Adipocyte (in vitro differentiated cells): ENCODE measurements at places on chromosomes 4 and X.

DNA sequence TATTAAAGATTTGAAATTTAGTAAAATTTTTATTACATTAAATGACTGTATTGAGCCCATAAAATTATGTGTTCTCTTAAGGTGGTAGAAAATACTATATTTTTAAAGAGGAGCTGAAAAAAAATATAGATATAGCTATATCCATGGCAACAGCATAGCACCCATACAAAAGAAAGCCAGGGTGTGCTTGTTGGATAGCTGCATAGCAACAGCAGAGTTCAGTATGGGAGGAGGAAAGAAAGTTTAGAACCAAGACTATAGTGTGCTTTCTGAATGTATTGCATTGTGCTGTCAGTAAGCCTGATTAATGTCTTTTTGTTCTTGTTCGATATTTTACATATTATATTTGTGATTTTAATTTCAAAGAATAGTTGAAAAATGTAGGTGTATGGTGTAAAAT, 78.4 kb downstream of the GRID2 start:
- no peak for DNase-seq

GRCh38 chr4:16334601-16335000, 108.3 kb upstream of the TAPT1 start:
- DNase-seq, result no peak

DNA sequence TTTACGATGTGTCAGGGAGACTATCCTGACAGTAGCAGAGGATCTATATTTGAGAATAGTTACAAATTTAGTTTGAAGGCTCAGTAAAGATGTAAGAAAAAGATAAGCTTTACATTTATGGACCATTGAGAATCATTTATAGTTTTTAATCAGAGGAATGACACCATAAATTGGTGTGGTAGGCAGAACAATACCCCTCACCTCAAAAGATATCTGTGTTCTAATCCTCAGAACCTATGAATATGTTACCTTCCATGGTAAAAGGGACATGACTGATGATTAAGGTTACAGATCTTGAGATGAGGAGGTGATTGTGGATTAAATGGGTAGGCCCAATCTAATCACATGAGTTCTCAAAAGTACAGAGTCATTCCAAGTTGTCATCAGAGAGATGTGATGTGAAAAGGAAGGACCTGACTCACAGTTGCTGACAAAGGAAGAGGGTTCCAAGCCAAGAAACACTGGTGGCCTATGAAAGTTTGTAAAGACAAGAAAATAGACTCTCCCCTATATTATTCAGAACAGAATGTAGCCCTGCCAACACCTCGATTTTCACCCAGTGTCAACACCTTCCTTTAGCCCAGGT, 27.0 kb downstream of the EREG start:
- no peak for DNase-seq

- no peak for DNase-seq
Observed at GRCh38 chrX:12871257-12871656, 4.4 kb downstream of the TLR7 start.

DNA sequence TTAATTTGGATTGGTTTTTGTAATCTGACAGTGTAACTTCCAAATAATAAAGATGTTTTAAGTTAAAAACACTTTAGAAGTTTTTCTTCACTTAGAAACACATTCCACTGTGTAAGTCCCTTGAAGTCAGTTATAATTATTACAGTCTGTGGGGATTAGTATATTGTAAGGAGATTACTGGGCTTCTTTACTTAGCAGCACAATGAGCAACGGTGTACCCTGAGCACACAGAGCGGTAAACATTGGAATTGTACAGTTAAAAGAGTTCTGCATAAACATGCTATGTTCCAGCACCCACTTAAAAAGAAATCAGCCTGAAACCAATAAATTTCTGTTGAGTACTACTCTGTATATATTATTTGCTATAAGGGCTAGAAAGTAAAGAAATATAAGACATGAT, 44.3 kb downstream of the CCSER1 start:
- no peak for DNase-seq

- DNase-seq, result no peak
Observed at GRCh38 chrX:85303544-85303943, 59.8 kb downstream of the ZNF711 start.

DNA sequence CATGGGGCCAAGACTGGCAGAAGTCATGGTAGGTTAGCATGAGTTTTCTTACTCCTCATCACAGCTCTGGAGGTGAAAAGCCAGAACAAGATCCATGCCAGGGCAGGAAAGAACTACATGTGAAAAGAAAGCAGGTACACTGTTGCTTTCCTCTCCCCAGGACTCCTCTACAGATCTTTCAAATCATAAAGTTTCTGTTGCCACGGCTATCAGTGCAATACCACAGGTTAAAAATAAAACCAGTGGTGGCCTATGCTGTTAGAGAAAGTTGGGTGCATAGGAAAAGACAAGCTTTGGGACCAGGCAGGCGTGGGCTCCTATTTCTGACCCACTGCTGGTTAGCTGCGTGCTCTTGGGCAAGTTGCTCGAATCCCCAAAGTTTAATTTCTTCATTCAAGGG, 81.4 kb downstream of the SH3RF1 start:
- no peak for DNase-seq

DNA sequence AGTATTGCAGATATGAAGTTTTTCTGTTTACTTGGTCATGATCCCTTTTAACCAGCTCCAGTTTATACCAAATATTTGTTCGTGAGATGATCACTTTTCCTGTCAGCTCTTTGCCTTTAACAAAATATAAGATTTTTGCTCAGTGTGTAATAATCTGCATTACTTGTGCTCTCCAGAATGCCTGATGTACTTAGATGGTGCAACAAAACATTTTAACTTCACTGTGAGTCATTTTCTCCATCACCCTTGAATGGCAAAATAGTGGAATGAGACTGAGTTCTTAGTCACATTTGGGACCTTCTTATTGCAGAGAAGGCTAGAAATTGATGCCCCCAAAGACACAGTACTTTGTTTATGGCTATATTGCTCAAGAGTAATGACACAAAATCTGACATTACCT, 252.0 kb downstream of the FRMPD4 start:
- DNase-seq, result peak; percentile 62

- DNase-seq, result no peak
Observed at GRCh38 chr4:42398171-42398870, 1.0 kb downstream of the SHISA3 start.

DNA sequence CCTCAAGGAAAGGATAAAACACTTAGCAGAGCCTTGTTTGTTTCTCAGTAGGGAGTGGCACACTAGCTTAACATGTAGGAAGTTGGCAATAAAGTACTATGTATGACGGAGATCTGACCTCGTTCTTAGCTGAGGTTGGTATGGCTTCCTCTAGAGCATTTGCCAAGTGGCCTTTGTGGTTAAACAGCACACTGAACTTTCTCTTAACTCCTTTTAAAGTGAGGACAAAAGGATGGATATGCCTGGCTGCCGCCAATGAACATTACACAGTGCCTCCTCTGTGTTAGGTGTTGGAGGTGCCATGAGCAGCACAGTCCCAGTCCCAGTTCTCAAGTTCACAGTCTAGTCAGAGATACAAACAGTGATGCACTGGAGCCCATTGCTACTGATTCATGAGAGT, 54.4 kb downstream of the VGLL1 start:
- no peak for DNase-seq

DNA sequence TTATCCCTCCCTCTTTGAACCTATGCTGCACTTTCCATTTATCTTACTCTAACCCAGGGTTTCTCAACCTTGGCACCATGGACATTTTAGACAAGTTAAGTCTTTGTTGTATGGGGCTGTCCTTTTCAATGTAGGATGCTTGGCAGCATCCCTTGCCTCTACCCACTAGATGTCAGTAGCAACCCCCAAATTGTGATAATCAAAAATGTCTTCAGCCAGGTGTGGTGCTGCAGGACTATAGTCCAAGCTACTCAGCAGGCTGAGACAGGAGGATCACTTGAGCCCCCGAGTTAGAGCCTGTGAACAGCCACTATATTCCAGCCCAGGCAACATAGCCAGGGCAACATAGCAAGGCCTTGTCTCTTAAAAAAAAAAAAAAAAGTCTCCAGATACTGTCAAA, 7.0 kb downstream of the LRCH2 start:
- DNase-seq, result peak; percentile 38

GRCh38 chr4:148330161-148330560, 112.1 kb downstream of the NR3C2 start:
- no peak for DNase-seq

DNA sequence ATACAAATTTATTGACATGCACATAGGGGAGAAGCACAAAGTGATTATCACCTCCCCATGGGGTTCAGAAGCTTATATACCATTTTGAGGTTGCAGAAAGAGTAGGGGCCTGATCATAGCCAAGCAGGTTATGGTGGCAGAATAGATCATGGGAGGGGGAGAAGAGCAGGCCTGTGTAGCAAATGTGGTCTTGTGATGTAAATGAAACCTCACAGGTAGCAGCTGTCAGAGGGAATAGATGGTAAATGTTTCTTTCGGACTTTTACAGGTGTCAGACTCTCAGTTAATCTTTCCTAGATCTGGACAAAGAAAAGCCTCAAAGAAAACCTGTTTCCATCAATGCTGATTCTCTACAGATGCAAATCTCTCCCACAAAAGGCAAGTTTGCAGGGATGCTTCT, 84.4 kb downstream of the CFAP299 start:
- DNase-seq, result no peak
